ENCODE measurements at places on chromosomes 3 and 15. TPM values are rescaled to one million over a fixed set of nuclear protein-coding genes. Genes with fewer than 3 reads are reported as not detected.

TEX9 gene
- 31.2 TPM for polyA plus RNA-seq

CDHR4 gene
- not detected for polyA plus RNA-seq

NEDD4 gene
- 0.44 TPM for polyA plus RNA-seq

ST3GAL6 gene
- polyA plus RNA-seq: not detected

ARGFX gene
- polyA plus RNA-seq: not detected

CKMT1A gene
- not detected for polyA plus RNA-seq

STX19 gene
- polyA plus RNA-seq: 0.26 TPM

HCLS1 gene
- 468 TPM for polyA plus RNA-seq

DUOXA2 gene
- not detected for polyA plus RNA-seq
